GM12864 (cell line): ENCODE measurements at places on chromosomes 2 and 18.
A peak's percentile ranks its signal among the peaks of the same experiment; 100 is the strongest.

DNA sequence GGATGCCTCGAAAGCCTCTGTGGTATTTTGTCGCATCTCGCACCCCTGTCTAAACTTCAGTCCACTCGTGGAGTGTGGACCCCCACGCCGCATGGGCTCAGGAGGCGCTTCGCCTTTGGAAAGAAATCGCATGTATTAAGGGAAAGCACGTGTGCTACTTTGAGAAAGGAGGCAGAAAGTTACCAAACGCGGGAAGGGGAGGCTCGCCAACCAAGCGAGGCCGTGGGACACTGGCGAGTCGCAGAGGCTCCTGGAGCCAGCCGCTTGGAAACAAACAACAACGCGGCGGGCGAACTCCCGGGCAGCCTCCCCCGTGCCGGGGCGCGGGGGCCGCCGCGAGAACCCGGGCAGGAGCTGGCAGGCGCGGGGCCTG lies 455 bp upstream of the AGAP1 start:
- DNase-seq, result no peak

- no peak for DNase-seq
Observed at GRCh38 chr2:83572400-83572799, 886.7 kb downstream of the SUCLG1 start.

- DNase-seq, result no peak
Observed at GRCh38 chr2:143824791-143825190, 695.1 kb downstream of the ZEB2 start.

DNA sequence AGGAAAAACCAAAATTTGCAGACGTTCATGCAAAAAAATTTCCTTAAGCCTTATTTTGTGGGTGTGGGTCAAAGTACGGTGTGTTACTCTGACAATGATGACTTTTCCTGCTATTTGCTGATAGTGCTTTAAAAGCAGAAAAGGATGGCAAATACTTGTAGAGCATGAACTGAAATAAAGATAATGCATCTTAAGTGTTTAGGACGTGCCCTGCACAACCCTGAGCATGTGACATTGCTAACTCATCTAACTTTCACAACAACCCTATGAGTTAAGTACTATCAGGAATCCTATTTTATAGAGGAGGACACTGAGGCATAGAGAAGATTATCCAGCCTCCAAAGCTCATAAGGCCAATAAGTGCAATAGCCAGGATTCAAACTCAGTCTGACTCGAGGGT lies 143.3 kb downstream of the RNF152 start:
- no peak for DNase-seq

DNA sequence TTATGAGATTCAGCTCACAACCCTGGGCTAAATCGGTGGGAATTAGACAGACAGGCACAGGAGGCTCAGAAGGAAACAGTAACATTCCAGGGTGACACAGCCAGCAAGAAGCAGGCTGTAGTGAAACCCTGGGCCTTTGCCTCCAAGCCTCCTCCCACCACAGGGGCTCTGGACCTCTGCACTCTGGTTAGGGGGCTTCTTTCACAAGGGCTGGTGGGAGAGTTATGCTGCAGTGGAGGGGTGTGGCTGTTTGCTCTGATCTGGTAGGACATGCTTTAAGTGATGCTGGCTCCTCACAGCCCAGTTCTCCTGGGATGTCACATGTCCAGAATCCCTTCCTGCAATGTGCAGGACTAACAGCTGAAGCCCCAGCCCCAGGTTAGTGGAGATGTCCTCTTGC lies 109.9 kb downstream of the TGFA start:
- no peak for DNase-seq

GRCh38 chr2:7270011-7270431 lies 352.8 kb downstream of the RNF144A start:
- no peak for DNase-seq

DNA sequence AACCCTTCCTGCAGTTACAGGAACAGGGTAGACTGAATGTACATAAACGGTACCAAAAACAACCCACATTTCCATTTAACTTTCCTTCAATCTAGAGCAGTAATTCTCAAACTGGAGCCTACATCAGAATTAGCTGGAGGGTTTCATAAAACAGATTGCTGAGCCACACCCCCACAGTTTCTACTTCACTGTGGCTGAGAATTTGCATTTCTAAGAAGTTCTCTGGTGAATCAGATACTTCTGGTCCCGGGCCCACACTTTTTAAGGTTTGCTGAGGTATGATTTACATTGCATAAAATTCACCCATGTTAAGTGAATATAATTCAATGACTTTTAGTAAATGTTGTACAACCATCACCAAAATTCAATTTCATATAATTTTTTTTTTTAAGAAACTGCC lies 113.7 kb downstream of the SRBD1 start:
- peak; percentile 42 for DNase-seq

GRCh38 chr2:69625078-69625795 lies 18.3 kb downstream of the AAK1 start:
- DNase-seq, result no peak

DNA sequence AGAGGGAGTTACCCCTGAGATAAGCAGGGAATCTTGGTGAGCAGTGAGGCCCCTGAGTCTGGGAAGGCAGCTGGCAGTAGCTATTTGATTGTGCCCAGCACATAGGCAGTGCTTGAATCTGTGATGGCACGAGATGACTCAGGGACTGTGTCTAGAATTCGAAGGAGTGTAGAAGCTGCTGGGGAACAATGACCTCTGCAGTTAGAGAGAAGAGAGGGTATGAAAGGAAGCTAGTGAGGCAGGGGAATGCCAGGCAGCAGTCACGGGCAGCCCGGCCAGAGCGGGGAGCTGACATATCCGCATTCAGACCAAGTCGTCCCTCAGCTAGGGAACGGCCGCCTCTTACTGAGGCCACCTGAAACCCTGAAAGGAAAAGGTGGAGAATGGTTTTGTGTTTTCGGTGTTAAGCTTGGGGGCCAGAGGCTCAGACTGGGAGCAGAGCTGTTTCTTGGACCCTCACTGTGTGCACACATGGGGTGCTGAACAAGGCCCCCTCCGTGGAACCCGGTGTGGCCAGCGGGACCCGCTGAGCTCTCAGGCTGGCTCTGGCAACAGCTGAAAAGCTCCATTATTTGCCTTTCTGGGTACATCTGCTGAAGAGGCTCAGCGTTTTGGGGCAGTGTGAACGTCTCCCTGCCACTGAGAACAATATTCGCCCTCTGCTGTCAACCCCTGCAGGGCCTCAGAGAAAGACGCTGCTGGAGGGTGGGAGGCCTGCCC lies 32.9 kb downstream of the ARHGEF4 start:
- no peak for DNase-seq

GRCh38 chr18:24009651-24010333 lies 4.8 kb upstream of the TTC39C start:
- DNase-seq, result peak; percentile 73

DNA sequence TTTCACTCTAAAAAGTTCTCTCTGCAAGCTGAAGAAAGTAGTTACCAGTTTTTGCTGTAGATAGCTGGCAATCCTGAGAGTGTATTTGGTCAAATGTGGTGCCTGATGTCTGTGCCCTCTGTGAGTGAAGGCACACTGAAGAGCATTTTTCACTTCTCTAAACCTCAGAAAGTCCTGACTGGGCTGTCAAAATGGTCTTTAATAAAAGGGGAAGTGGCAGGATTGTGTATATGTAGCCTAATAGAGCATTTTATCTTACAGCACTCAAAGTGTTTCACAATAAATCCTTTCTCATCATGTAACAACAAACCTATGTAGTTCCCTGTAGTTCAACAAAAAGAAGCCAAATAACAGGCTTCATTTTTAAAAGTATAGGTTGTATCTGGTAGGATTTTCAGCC lies 1552.3 kb upstream of the SLC39A10 start:
- DNase-seq, result peak; percentile 82

GRCh38 chr2:136386046-136386445 lies 268.1 kb upstream of the CXCR4 start:
- no peak for DNase-seq

DNA sequence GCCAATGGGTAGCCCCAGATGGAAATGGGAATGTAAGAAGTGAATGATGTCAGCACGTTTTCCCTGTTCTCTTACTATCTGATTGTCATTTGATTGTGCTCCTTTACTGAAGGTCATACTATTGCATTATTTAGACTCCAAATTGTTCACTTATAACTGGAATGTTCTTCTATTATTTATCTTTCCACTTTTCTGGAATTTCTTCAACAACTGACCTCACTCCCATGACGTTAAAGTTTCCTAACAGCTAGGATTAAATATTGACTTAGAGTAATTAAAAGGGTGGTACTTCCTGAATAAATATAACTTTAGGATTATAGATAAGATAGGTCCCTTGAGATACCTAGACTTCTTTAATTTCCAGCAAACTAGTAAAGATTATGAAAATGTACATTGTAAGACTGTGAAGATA lies 10.9 kb upstream of the GULP1 start:
- DNase-seq, result no peak

DNA sequence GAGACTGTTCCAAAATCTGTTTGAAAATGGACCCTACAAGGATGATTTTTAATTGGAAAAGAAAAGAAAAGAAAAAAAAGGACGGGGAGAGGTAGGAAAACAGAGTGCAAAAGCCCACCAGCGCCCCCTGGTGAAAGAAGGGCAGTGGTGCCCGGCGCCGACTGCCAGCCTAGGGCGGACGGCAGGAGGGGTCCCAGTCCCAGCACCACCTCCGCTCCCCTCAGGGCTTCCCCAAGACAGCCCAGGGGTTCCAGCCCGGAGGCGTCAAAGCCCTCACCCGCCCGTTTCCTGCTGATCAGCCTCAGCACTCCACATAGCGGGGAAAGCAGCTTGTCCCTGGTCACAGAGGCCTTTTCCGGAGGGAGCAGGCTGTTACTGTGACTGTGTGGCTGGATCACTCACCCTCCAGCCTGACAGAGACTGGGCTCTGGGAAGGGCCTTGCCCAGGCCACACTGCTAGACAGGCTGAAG lies 213.9 kb downstream of the TFCP2L1 start:
- DNase-seq, result no peak

DNA sequence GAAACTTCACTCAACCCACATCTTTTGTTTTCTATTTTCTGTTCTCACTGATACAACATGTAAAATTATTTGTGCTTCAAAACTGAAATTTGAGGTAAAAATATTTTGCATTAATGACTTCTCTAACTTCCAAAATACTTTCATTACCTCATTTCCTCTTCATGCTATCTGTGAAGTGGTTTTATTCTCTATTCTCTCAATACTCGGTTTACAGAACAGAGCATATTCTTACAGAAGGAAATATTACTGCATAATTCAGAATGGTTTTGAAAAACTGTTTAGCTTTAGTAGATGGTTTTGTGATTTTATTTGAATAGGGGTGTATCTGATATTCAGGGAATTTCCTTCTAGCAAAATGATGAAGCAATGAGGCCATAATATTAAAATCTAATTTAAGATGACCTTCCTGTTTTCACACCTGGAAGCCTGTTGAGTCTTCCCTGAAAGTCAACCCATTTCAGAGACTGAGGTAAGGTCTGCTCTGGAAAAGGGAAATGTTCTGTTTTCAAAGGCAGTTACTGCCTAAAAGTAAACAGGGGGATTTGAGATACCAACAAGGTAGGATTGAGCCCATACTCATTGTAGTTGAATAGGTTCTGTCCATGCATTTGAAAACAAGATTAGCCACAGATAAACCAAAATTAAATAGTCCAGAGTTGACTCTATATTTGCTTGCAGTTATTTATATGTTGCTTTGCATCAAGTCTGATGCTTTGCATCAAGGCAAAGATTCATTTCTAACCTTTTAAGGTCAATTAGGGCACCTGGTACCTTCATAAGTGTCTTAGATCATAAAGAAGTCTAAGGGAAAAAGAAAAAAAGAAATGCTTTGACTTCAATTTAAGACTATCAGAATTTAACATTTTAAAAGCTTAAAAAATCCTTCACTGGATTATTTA lies 50.8 kb upstream of the PEX13 start:
- DNase-seq, result no peak
